ENCODE measurements at places on chromosomes 5 and 9. TPM values are rescaled to one million over a fixed set of nuclear protein-coding genes. Genes with fewer than 3 reads are reported as not detected.

- H3K27ac ChIP-seq: no peak overlapping the region
- peaks cover 11% of the 10 kb centered on the region for H3K36me3 ChIP-seq
- no peaks in the 10 kb centered on the region for H3K4me1 ChIP-seq
- H3K27me3 ChIP-seq: no peaks in the 10 kb centered on the region
- H3K4me3 ChIP-seq: no peak overlapping the region
Observed at GRCh38 chr9:91735049-91735448, 215.0 kb downstream of the ROR2 start.

DNA sequence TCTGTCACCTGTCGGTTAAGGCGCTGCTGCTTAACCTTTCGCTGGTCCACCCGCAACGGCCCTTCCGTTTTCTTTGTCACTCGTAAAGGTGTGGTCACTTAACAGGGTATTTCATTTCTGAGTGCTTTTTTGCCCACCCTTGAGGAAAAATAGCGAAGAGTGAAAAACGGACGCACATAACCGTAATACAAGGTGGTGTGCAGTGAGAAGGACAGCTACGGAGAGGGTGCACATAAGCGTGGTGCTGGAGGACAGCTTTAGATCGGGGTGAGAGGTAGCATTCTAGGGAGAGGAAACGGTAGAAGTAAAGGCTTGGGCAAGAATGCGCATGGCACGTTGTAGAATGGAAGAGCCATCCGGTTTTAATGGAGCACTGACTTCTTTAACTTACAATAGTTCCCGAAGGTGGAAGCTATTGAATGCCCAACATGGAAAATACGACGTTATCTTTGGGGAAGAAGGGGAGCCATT is 761 bp downstream of the CCT5 start:
- H3K36me3 ChIP-seq: peaks cover 10% of the 10 kb centered on the region
- H3K4me1 ChIP-seq: peaks cover 28% of the 10 kb centered on the region
- no peak for DNase-seq
- H3K27me3 ChIP-seq: no peaks in the 10 kb centered on the region

- no peaks in the 10 kb centered on the region for H3K4me1 ChIP-seq
- no peaks in the 10 kb centered on the region for H3K36me3 ChIP-seq
- no peak for DNase-seq
- H3K27me3 ChIP-seq: peaks cover 14% of the 10 kb centered on the region
Observed at GRCh38 chr9:89988458-89988857, 383.6 kb downstream of the GADD45G start.

DNA sequence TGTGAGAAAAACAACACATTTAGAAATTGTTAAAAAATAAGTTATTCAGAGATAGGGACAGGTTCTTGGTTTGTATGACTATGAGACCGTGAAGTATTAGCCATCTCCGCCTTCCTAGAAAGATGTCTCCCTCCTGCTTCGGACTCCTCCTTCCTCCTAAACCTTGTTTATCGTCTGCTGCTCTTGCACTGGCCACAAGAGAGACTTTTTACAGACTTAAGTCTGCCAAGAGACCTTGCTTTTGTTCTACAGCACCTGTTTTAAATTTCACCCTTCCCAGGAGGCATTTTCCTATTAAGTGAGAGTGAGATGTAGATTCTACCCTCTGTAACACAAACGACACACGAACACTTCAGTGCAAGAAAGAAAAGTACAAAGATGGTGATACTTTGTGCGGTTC is 274.6 kb downstream of the ARHGEF28 start:
- H3K27ac ChIP-seq: no peak overlapping the region
- no peak for DNase-seq
- H3K4me1 ChIP-seq: peaks cover 6% of the 10 kb centered on the region
- peaks cover 4% of the 10 kb centered on the region for H3K36me3 ChIP-seq
- no peaks in the 10 kb centered on the region for H3K27me3 ChIP-seq

The SOHLH1 gene
- total RNA-seq: not detected

DNA sequence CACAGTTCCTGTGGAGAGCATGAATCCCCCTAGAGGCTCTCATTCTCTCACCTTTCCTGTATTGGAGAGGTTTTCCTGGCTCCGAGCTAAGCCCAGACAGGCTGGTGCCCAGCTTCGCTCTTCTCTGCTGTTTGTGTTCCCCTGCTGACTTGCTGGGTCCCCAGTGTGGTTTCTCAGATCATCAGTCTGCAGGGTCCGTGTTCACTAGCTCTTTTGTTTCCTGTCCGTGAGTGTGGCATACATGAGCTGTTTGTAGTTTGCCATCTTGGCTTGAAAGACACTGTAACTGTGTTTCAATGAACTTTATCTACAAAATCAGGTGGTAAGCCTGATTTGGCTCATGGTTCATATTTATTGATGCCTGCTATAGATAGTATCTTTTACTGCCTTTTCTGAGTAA is 23.8 kb downstream of the LOX start:
- H3K4me3 ChIP-seq: no peak overlapping the region
- no peaks in the 10 kb centered on the region for H3K36me3 ChIP-seq
- no peak for DNase-seq

The LRRC70 gene
- 0.77 TPM for total RNA-seq

DNA sequence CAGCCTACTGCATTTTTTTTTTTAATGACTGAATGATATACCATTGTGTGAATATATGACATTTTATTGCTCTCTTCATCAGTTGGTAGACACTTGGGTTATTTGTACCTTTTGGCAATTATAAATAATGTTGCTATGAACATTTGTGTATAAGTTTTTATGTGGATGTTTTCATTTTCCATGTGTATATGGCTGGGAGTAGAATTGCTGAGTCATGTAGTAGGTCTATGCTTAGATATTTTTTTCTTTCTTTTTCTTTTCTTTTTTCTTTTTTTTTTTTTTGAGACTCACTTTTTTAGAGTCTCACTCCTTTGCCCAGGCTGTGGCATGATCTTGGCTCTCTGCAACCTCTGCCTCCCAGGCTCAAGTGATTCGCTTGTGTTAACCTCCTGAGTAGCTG is 32.9 kb upstream of the FAM120AOS start:
- H3K27ac ChIP-seq: no peak overlapping the region
- no peak for DNase-seq
- H3K27me3 ChIP-seq: no peaks in the 10 kb centered on the region
- H3K36me3 ChIP-seq: peaks cover 14% of the 10 kb centered on the region
- H3K4me1 ChIP-seq: no peaks in the 10 kb centered on the region

- no peak overlapping the region for H3K4me3 ChIP-seq
- no peaks in the 10 kb centered on the region for H3K27me3 ChIP-seq
- peaks cover 50% of the 10 kb centered on the region for H3K36me3 ChIP-seq
- DNase-seq: no peak
- peaks cover 2% of the 10 kb centered on the region for H3K4me1 ChIP-seq
Observed at GRCh38 chr9:78314953-78315870, 18.3 kb downstream of the PSAT1 start.

- H3K27me3 ChIP-seq: no peaks in the 10 kb centered on the region
- H3K36me3 ChIP-seq: peaks cover 13% of the 10 kb centered on the region
- H3K4me1 ChIP-seq: peaks cover 6% of the 10 kb centered on the region
- no peak overlapping the region for H3K4me3 ChIP-seq
- DNase-seq: no peak
Observed at GRCh38 chr9:89410641-89411350, 87.1 kb downstream of the SEMA4D start.

The ENHO gene
- total RNA-seq: 4.5 TPM

GRCh38 chr5:142929587-142929986 is 159.4 kb downstream of the ARHGAP26 start:
- H3K27me3 ChIP-seq: no peaks in the 10 kb centered on the region
- H3K36me3 ChIP-seq: peaks cover 2% of the 10 kb centered on the region
- no peak overlapping the region for H3K27ac ChIP-seq
- no peak overlapping the region for H3K4me3 ChIP-seq
- peaks cover 9% of the 10 kb centered on the region for H3K4me1 ChIP-seq

DNA sequence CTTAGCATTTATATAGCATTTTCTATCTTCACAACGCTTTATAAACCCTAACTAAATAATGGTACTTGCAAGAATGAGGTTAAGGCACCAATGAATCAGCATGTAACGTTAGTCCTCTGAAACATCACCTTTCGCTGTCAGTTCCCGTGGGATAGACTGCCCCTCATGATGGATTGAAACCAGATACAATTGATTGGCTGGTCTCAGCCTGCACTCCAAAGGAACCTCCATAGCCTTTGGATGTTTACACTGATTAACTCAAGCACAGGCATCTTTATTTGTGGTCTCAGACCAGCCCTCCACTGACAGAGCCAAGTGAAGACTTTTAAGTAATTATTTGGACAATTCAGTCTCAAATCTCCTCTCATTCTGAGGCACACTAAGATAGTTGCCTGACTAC is 1339.4 kb upstream of the WWC1 start:
- H3K36me3 ChIP-seq: no peaks in the 10 kb centered on the region
- no peaks in the 10 kb centered on the region for H3K27me3 ChIP-seq
- H3K27ac ChIP-seq: no peak overlapping the region

The PCDHGB7 gene
- total RNA-seq: 8.0 TPM

The DNM1 gene
- 38.0 TPM for total RNA-seq

The SHISAL2B gene
- 0.51 TPM for total RNA-seq

The OSMR gene
- 0.19 TPM for total RNA-seq

- H3K36me3 ChIP-seq: no peaks in the 10 kb centered on the region
- DNase-seq: no peak
- no peak overlapping the region for H3K27ac ChIP-seq
- peaks cover 34% of the 10 kb centered on the region for H3K27me3 ChIP-seq
Observed at GRCh38 chr5:175242207-175242606, 201.8 kb downstream of the DRD1 start.

DNA sequence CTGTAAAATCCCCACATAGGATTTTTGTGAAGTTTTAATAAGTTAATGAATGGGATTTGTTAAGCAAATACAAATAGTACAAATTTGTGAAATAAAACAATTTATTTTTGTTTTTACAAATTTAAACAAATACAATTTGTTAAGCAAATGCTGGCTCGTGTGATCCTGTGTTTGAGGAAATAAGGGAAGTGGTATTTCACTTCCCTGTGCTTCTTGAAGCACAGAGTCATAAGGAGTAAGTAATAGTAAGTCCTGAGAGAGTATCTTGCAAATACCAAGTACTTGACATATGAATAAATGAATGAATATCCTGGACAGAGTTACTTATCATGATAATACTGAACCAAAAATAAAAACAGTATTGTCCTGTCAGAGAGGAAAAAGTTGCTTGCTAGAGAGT is 9.1 kb downstream of the SMIM3 start:
- no peaks in the 10 kb centered on the region for H3K27me3 ChIP-seq
- H3K4me3 ChIP-seq: no peak overlapping the region

DNA sequence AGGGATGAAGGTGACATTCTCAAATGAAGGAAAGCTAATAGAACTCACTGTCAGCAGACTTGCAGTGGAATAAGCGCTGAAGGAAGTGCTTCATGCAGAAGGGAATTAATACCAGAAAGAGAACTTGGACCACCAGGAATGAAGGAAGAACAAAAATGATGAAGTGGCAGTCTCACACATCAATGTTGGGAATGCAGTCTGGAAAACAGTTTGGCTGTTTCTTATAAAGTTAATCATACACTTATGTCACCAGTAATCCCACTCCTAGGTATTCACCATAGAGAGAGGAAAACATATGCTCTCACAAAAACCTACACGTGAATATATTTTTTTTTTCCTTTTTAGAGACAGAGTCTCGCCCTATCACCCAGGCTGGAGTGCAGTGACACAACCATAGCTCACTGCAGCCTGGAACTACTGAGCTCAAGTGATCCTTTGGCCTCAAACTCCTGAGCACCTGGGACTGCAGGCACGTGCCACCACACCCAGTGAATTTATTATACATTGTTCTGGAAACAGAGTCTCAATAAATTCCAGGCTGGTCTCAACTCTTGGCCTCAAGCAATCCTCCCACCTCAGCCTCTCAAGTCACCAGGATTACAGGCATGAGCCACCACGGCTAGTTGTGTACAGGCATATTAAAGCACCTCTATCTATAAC is 81.2 kb downstream of the ROR2 start:
- H3K4me3 ChIP-seq: no peak overlapping the region
- no peak for DNase-seq
- no peaks in the 10 kb centered on the region for H3K36me3 ChIP-seq
- peaks cover 6% of the 10 kb centered on the region for H3K4me1 ChIP-seq

DNA sequence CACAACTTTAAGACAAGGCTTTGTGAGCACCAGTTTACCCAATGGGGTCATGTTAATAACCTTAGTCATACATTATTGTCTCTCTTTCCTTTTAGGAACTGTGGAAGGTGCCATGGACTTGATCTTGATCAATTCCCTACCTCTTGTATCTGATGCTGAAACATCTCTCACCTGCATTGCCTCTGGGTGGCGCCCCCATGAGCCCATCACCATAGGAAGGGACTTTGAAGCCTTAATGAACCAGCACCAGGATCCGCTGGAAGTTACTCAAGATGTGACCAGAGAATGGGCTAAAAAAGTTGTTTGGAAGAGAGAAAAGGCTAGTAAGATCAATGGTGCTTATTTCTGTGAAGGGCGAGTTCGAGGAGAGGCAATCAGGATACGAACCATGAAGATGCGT is 48.7 kb downstream of the TEK start:
- no peaks in the 10 kb centered on the region for H3K4me1 ChIP-seq
- H3K27ac ChIP-seq: no peak overlapping the region
- H3K36me3 ChIP-seq: no peaks in the 10 kb centered on the region
- H3K27me3 ChIP-seq: no peaks in the 10 kb centered on the region

The CDKN2A gene
- not detected for total RNA-seq
